Skeletal muscle cell (primary cell): ENCODE measurements at places on chromosomes 4 and X.

DNA sequence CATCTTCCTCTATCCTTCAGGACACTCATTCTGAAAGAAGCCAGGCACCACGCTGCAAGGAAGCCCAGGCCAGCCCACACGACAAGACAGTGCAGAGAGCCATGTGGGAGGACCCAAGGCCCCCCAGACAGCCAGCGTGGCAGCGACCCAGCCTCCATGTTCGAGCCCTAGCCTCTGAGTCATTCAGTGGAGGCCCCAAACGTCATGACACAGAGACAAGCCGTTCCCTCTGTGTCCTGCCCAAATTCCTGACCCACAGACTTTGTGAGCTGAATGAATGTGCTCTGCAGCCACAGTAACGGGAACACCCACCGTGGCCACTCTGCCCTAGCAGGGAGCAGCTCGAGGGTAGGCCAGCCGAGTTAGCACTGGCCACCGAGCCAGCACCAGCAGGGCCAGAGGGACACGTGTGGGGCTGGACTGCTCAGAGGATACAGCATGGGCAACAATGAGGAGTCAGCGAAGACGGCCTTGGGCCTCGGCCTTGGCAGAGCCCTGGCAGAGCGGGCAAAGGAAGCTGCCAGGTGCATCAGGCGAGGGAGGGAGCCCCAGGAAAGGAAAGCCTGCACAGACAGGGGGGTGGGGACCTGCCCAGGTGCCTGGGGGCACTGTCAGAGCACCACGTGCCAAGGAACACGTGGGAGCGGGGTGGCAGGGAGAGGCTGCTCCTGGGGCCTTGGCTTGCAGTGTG lies 8.6 kb downstream of the BLOC1S4 start:
- no peak for DNase-seq

GRCh38 chr4:158938220-158939044 lies 164.4 kb upstream of the RAPGEF2 start:
- DNase-seq = peak; percentile 56

- peak; percentile 79 for DNase-seq
These were observed at the start of gene RNF150 for GRCh38 chr4:141133146-141133998. TSS of gene RNF150 (minus strand) at chr4:141133469.

DNA sequence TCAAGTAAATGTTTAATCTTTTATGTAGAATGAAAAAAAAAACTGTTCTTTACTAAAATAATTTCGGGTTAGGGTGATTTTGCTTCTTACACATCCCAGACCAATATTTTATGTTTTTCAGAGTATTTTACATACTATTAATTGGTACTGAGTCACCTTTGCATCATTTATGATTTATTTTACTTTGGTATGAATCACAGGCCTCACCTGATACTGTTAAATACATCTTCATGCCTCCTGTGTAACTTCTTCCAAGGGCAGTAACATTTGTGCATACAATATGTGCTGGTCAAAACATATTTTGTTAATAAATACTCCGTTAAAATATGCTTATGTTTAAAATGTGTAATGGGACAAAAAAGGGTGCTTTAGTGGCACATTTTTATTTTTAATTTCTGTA lies 529.6 kb downstream of the ZNF674 start:
- no peak for DNase-seq

- no peak for DNase-seq
These were observed 95.0 kb downstream of the ARX start for GRCh38 chrX:24920769-24921168.

DNA sequence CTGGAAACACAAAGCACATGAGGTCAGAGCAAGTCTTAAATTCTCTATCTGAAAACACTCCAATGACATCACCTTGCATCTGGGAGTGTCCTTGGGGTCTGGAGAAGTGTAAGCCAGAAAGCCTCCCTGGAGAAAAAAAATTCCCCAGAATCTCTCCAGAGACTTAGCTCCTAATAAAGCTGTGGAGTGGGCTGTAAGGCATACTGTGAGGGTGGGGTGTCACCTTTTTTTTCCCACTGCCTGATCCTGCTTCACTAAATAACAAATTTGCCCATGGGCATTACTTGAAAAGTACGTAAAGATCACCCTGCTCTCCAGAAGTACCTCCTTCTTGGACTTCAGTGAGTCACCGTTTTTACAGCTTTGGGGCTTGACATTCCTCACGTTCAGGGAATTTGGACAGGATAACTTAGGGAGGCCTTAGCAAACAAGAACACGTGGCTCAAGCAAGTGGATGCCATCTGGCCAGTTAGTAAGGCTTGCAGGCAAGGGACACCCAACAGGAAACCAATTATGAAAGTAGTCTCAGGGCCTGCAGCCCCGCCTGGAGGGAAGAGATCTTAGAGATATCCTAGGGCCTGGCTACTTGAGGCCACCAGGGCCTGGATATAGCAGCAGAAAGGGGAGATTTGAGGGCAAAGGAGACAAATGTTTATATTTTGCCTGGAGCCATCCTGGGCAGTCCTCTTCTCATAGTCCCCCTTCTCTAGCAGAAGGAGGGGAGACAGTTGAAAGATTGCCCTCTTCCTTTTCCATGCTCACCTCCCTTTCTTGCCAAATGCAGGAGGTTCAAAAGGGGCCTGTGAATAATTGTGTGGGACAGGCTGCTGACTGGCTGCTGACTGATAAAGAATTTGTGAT lies 60.1 kb upstream of the PLAC1 start:
- DNase-seq = peak; percentile 91

DNA sequence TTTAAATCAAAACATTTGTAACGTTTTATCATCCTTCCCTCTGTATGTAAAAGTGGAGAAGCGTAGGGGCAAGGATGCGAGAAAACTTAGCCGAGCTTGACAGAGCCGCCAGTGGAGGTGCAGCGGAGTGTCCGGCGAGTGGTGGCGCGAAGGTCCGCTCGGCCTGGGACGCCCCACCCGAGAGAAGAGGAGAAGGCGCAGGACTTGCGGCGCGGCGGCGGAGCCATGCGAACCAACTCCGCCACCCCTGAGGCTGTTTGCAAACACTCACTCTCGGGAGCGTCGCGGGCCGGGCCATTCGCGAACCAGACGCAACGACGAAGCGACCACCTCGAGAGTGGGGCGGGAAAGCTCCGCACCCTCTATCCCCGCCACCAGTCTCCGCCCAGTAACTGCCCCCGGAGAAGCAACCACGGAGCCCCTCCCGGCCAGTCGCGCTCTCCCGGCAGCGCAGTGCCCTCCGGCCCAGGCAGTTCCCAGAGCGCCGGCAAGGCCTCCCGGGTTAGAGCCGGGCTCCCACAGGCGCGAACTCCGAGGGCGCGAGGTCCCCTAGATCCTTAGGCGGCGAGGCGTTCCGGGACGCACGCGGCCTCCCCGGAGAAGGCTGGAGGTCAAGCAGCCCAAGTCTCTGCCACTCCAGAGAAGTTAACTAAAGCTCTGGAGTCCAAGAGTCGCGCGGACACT lies 2.3 kb upstream of the MAB21L2 start:
- no peak for DNase-seq

- DNase-seq = no peak
These were observed 275.5 kb downstream of the PPARGC1A start for GRCh38 chr4:23614284-23614892.

DNA sequence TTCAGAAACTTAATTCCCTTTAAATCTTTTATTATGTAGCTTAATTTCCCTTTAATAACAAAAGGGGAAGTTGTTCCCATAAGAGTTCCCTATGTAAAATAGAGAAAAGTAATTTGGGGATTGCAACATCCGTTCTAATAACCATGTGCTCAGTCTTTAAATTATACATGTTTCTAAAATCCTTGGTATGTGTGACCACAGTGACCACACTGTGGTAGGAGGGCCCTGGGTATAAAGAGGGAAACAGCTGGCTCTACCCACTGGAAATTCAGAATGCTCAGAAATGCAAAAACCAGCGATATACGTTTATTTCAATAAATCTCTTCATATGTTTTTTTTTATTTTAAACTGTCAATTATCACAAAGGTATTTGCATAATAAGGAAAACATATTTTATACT lies 219.1 kb downstream of the FGF13 start:
- DNase-seq = no peak
